ENCODE measurements at places on chromosomes 13 and 19.

DNA sequence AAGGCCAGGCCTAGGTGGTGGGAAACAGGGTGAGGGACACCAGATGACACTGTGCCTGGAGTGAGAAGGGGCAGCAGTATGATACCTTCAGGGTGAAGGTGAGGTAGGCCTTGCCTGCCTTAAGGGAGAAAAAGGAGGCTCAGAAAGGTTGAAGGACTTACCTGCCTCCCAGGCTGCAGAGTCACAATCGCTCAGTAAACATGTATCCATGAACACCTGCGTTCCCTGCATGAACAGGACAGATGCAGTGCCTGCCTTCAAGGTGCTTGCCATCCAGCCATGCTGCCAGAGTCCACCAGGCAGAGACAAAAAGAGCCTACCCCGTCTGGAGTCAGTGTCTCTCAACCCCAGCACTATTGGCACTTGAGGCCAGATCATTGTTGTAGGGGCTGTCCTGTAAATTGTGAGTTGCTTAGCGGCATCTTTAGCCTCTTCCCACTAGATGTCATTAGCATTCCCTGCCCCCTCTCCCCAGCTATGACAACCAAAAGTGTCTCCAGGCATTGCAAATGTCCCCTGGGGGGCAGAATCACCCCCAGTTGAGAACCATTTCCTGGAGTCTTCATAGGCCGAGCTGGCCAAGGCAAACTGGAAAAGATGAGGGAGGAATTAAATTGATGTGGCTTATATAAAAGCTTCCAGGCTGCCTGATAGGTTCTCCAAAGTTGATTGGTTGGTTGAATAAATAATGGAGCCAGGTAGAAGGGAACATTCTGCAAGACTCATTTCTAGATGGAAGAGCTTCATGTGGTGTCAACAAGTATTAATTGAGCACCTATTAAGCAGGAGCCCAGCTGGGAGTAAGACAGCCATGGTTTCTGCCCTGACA, 1.7 kb downstream of the MAP3K10 start:
- DNase-seq: no peak

GRCh38 chr19:43692877-43693276, 22.9 kb upstream of the PLAUR start:
- no peak for DNase-seq

GRCh38 chr13:95920485-95920884, 132.7 kb downstream of the UGGT2 start:
- no peak for DNase-seq

DNA sequence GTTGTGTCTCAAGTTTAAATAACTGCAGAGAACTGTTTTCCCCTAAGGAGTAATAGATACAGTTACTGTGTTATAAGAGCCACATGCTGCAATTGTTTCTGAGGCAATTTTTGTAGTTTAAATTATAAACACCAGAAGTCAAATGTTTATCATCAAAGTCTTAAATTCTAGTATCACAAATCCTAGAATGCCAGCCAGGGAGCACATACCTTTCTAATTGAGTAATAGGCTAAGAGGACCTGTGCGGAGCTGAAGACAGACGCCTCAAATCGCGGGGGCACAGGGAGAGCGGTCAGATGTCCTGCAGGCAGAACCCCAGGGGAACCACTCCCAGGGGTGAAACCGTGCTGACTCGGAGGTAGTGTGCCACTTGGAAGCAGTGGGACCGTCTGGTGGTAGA, 65.2 kb upstream of the TNFRSF19 start:
- DNase-seq: peak; percentile 15

DNA sequence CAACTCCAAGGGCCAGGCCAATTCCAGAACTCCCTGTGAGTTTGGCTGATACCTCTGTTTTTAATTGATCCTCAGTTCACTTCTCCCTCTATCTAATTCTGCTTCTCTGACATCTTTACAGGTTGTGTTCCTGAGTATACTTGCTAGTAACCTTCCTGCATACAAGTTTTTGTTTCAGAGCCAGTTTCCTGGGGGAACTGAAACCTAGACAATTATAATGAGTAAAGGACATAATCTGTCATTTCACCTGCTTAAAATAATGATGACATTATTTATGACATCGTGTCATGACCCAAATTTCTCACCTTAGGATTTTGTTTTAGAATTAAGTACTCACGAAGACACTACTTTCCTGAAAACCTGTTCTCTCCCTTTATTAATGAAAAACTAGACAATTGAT, 12.5 kb upstream of the MYCBP2 start:
- DNase-seq: no peak

- DNase-seq: no peak
These were observed 15.3 kb downstream of the FPR3 start for GRCh38 chr19:51810223-51810622.

GRCh38 chr19:11067356-11068113, 21.7 kb upstream of the LDLR start:
- DNase-seq: no peak

DNA sequence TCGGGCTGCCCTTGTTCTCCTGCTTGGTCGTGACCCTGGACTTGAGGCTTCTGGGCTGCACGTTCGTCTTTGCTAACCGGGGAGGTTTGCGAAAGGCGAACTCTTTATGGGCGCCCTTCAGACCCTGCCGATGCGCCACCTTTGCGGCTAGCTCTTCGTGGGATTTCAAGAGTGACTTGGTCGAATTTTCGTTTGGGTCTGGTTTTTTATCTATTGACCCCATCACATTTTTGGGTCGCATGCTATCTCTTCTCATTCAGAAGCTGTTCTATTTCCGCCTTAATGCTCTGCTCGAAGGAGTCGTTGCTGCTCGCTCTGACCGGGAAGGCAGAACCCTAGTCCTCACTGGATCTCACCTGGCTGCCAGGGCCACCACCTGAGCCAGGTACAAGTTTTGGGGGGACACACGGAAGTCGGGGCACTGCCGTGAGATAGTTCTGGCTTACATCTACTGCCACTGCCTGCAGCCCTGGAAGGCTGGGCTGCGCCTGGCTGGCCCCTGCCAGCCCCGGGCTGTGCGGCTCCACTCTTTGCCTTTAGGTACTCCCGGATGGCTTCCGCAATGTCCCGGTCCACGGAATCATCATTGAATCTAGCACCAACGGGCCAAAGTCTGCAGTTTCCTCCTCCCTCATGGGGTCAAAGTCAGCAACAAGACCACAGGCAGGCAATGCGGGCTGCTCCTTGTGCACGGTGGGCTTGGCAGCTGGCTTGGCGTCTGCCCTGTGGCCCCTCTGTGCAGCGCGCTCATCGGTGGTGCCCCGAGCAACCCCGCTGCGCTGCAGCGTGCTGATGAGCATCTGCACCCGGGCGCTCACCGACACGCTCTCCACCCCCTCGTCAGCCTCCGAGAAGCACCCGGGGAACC, 16.2 kb downstream of the RB1 start:
- no peak for DNase-seq

GRCh38 chr13:87680298-87680697, 9.1 kb downstream of the SLITRK5 start:
- peak; percentile 20 for DNase-seq

GRCh38 chr13:67377919-67378318, 147.8 kb upstream of the PCDH9 start:
- no peak for DNase-seq

DNA sequence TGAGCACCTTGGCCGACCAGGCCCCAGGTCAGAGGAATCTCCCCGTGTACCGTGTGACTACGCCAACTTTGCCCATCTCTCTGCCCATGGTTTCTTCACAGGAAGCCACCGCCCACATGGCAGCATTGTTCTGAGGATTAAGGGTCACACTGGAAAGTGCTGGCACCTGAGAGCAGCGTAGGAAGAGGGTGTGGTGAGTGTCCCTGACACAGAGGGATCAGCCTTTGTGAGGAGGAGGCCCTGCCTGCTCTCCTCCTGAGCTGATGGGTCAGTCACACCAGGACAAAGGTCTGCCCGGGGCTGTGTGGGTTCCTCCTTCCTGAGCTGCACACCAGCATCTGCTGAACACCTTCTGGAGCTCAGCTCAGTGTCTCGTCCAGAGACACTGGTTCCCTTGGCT, 32.2 kb upstream of the SLC15A1 start:
- DNase-seq: no peak

DNA sequence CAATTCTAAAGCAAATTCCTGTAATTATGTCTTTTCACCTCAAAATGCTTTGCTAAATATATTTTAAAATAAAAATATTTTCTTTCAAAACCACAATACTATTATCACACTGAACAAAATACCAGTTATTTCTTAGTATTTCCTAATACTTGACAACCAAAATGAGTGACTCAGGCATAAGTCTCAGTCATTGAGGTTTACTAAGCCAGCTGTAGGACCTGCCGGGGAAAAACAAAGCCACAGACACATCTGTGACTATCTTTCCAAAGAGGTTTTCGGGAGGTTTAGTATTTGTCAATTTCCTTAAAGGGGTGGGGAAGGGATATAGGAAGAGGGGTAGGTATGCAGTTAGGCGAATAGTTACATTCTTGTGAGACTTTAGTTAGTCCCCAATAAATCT, 3.2 kb upstream of the ZNF235 start:
- DNase-seq: no peak

DNA sequence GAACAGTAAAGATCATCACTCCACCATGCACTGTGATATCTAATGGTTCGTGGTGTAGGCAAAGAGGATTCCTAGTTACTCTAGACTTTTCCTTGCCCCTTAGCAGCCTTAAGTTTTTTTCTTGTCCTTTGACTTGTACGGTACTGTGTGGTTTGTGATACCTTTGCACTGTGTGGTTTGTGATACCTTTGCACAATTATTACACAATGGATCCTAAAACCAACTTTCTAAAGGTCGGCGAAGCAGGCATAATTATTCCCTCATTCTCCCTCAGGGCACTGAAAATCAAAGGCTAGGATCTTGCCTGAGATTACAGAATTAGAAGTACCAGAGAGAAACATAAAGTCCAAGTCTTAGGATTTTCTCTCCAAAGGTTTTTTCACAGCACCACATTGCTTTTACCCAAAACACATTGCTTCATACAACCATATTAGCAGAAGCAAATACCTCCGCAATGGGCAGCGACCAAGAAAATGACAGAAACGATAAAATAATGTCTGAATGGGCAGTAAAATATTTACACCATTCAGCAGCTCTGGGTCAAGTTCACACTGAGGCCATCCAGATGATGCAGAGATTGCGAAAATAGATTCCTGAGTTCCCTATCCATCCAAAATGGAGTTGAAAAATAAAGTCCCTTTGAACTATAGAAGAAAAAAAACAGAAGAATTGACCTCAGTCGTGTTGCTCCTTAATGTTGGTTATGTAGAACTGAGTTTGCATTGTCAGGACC, 106.4 kb downstream of the FGF14 start:
- no peak for DNase-seq

GRCh38 chr19:572743-573518, 535 bp downstream of the BSG start:
- DNase-seq: no peak

DNA sequence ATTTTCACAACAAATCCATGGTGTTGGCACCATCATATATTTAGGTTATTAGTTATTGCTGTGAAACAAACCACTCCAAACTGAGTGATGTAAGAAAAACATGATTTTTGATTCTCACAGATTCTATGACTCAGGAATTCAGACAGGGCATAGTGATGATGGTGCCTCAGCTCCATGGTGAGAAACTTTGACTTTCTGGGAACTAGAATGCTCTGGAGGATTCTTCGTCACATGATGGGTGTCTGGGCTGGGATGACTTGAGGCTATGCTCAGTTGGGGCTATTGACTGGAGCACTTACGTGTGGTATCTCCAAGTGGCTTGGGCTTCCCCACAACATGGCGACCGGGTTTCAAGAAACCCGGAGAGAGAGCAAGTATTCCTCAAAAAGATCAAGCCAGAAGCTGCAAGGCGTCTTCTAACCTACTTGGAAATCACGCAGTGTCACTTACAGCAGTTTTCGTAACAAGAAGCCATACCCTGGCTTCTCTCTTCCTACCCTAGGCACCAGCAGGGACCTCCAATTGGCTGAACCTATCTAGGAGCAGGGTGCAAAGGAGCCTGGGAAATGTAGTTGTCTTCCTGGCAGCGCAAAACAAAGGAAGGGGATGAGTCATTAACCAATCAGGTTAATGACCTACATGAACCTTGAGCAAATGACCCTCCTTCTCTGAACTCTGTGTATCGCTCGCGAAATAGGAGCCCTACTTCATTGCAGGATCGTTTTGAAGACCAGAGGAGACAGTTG, 22.4 kb downstream of the VAV1 start:
- no peak for DNase-seq

DNA sequence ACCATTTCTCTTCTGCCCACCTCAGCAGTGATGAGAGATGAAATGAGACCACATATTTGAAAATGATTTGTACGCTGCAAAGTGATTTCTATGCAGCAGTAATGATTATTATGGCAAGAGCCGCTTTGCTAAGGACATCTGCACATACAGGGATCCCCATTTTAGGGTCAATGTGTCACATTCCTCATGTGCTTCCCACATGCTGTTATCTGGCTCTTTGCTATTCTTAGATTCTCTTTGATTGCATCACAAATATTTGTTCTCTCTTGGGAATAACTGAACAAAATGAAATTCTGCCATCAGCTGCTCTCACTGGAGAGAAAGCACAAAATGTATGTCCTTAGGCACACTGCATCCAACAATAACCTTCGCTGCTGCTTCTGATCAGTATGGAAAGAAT, 209.5 kb upstream of the IPO5 start:
- no peak for DNase-seq

GRCh38 chr13:35733827-35734226, 257.3 kb upstream of the MAB21L1 start:
- DNase-seq: no peak

- no peak for DNase-seq
These were observed 471.5 kb downstream of the TSHZ3 start for GRCh38 chr19:30877661-30878113.

DNA sequence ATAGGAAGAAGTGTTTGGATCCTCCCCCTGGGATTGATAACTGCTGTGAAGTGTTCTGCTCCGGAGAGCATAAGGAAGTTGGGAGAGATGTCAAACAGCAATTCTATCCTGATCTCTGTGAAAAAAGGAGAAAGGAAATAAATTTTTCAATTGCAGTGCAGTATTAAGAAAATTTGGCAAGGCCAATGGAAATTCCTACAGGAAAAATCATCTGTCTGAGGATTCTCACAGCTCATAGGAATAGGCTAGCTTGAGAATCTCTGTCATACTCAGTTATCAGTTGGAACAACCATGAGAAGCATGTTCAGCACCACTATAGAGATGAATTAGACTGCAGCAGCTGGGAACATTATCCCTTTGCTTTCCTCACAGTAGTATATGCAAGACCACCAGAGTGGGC, 1238.9 kb upstream of the MIR17HG start:
- DNase-seq: no peak

- no peak for DNase-seq
These were observed 164.7 kb downstream of the KCNRG start for GRCh38 chr13:50179977-50180376.

- DNase-seq: no peak
These were observed 217.9 kb upstream of the SLITRK5 start for GRCh38 chr13:87453244-87453643.
